NCI-H446 treated with DMSO at 0.1 percent for 48 hours (cell line): ENCODE measurements at places on chromosomes 12 and 14.
A peak's percentile ranks its signal among the peaks of the same experiment; 100 is the strongest.

GRCh38 chr12:103100257-103100831, 142.9 kb downstream of the ASCL1 start:
- DNase-seq: no peak

DNA sequence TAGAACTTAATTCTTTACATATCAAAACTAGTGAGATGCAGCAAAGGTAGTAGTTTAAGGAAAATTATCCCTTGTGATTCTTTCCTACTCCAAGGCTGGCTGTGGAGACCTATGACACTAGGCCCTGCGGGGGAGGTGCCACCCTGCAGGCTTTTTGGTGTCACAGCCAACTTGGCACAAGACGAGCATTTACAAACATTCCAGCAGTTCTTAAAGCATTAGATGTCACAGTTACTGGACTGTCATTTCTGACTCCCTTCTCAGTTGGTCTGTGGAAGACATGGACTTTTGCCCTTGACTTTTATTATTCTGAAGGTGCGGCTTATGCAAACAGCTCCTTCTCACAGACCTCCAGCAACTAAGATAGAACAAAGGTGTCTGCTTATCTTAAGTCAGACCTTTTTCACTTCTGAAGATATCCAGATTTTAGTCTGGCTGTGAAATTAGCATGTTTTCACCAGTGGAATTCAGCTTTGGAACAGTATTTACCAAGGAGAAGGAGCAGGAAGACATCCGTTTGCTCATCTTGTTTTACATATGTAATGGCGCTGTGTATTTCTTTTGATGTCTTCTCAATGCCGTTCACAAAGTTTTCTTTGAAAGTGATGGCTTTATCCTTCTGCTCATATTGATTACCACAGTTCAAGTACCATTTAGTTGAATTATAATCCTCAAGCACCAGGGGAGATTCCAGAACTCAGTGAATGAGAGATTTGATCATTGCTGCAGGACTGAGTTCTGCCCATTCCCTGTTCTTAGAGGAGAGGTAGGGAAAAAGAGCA, 17.9 kb downstream of the SRGAP1 start:
- DNase-seq: no peak

GRCh38 chr12:30268041-30268440, 427.6 kb downstream of the IPO8 start:
- no peak for DNase-seq

DNA sequence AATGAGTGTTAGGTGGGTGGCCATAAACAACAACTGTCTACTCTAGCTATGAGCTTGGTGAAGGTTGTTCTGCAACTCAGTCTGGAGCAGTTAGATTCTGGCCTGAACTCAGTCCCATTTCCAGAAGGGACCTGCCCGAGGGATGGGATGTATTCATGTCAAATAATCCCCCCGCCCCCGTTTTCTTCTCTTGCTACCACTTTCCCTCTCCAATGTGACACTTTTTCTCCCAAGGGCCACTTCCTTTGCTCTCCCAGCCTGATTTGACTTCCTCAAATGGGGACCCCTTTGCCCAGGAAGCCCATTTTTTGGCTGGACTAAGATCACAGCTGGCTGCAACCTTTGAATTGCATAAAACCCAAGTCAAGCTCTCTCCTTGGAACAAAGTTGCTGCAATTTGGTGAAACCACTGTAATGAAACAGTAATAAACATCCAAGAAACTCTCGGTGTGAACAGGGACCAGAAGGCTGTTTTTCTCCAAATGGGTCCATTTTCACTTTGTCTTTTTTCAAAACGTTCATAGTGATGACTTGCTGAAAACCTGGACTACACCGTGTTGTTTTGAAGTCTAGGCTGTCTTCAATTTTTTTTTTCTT, 137.2 kb upstream of the GSC start:
- no peak for DNase-seq

DNA sequence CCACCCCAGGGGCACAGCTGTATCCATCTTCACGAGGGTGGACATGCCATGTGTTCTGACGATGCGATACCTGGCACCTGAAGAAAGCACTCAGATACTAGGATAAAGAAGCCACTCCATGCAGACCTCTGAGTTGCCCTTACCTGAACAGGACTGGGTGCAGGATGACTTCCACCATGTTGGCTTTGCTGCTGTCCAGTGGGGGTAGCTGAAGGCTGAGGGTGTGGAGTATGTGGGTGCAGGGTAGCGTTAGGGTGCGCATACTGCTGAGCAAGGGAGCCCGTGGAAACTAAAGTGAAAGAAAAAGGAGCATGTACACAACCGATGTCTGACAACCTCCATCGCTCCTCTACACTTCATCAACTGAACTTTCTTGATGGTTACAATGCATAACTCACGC, 51.3 kb downstream of the SH2B3 start:
- no peak for DNase-seq

DNA sequence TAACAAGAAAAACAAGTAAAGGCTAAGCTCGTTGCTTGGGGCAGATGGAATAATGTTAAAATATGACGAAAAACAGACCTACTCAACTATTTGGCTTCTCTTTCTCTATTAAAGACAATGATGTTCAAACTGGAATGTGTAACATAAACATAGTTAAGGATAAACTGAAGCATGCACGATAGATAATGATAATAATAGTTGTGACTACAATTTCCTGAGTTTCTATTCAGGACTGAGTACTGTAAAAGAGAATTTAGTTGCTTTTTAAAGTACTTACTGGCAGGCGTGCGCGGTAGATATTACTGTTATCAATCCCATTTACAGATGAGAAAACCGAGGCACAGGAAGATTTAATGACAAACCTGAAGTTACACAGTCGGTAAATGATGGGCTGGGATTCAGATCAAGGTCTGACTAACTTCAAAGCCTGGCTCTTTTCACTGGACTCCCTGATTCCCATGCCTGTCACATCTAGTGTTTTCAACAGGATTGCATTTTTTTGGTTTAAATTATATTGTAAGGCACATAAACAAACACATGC, 103.0 kb downstream of the CRADD start:
- no peak for DNase-seq

GRCh38 chr12:47318963-47319362, 239.2 kb upstream of the AMIGO2 start:
- no peak for DNase-seq

DNA sequence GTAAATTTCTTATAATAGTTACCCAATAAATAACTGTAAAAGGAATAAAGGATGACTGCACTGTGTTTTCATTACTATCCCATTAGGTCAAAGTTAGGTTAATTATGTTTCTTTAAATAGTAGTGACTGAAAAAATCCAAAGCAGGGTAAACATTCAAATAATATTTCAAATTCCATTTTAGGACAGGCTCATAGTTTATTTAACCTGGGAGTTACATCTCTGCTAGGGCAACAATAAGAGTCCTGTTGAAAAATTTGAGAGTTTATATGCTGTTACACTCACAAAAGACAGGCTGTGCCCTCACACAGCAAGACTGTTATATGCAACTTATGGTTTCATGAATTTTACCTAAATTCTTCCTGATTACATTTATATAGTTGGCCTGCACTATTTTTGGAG, 8.0 kb downstream of the ERP27 start:
- no peak for DNase-seq

GRCh38 chr14:67765192-67765834, 51.1 kb downstream of the ZFYVE26 start:
- no peak for DNase-seq

GRCh38 chr14:41498959-41499358, 107.7 kb upstream of the LRFN5 start:
- no peak for DNase-seq

- DNase-seq: peak; percentile 10
Observed at GRCh38 chr12:28025821-28026505, 53.4 kb upstream of the PTHLH start.

DNA sequence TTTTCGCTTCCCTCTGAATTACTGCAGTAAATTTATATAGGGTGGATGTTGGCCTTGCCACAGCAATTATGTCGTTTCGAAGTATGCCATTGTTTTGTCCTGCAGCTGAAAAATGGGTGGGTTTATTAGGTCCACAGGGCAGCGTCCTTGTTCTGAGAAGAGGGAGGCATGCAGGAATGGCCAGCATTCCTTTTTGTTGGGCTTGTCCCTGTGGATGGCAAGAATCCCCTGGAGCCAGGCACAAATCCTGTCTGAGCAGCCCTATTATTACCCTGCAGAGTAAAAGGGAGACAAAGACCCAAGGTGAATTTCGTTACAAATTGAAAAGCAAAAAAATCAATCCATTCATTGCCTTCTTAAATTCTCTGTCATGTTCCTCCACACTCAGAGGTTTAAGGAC, 88.1 kb downstream of the CHST11 start:
- DNase-seq: no peak

DNA sequence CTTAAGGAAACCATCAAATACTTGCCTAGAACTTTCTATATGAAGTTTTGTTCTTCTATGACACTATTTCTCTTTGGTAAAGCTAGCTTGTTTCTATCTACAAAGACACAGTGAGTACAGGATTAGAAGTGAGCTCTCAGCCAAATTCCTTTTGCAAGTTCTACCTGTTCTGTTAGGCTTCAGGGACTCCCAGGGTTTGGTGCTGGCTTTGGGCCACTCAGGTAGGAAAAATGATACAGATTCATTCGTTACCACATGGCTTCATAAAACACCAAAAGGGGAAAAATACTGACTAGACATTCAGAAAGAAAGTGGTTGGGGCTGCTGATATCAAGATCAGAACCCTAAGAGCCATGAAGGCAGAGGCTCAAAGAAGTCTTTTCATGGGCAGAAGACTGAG, 13.8 kb downstream of the ZC2HC1C start:
- no peak for DNase-seq

GRCh38 chr12:93766371-93766770, 89.2 kb downstream of the CRADD start:
- DNase-seq: no peak

GRCh38 chr12:64687816-64688215, 71.4 kb downstream of the GNS start:
- DNase-seq: no peak

DNA sequence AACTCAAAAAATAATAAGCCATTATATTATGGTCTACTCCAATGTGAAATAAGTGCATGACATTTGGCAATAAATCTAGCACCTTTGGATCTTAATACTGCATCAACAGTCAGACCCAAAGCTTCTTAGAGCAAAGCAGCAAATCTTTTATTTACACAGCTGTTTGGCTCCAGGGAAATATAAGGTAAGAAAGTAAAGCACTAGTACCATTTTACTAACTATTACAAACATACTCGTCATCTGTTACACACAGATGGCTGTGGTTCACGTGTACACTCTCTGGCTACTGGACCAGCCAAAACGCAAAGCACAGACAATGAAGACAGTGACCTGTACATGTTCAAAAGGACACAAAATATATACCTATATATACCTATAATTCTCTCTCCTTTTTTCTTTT, 2.8 kb downstream of the FGD6 start:
- DNase-seq: no peak

DNA sequence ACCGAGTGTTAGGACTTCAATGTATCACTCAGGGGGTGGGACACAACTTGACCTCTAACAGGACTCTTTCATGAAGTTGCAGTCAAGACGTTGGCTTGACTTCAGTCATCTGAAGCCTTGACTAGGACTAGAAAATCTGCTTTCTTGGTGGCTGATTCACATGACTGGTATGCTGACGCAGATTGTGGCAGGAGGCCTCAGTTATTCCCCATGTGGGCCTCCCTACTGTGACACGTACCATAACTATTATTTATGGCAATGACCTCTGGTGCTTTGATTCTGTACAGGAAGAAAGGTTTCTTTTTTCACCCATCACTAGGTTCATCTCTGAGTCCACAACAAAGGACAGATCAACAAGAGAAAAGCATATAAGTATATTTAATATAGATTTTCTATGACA, 270.4 kb downstream of the NEDD1 start:
- no peak for DNase-seq

GRCh38 chr12:124098101-124098757, 125.2 kb downstream of the ZNF664 start:
- DNase-seq: no peak

DNA sequence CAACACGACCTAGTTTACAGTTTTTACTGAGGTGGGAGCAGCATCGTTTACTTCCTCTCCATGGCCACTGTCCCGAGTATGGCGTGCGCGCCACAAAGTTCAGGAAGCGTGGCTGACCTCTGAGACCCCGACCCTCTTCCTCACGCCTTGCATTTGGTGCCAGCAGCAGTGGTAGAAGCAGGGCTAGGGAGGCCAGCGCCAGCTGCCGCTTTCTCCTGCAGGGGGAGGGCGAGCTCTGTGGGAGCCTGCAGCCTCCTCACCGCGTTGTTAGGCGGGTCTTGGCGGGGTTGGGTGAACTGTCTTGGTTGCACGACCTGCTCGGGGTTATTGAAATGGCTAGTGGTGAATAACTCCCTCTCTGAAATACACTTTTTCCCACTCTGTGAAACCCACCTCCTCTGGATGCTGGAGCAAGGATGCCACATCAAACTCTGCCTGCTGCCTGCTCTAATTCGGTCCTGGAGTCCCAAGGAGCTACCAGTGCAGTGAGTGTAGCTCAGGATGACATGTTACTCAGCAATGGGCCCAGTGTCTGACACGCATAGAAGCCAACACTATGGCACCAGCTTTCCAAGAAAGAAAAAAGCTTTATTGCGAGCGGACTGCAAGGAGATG, 22.3 kb upstream of the TDRD9 start:
- no peak for DNase-seq

- peak; percentile 11 for DNase-seq
Observed at GRCh38 chr12:16165506-16165905, 112.0 kb downstream of the SLC15A5 start.

DNA sequence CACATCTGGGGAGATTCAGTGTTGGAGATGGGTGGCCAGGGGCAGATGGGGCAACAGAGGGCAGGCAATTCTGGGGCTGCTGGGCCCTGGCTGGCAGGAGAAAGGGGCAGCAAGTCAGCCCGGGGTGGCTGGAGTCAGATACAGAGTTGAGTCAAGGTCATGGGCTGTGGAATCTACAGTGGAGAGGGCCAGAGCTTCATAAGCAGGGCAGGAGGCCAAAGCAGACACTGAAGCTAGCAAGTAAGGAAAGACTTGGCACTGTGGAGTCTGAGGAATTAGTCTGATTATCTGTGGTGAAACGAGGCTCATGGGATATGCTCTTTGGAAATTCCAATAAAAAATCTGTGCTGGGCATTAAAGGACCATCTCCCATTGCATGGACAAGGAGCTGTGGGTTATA, 95.5 kb downstream of the TMX1 start:
- DNase-seq: peak; percentile 55

- DNase-seq: no peak
Observed at GRCh38 chr12:89087149-89087825, 265.0 kb downstream of the DUSP6 start.

GRCh38 chr12:114764510-114764909, 80.5 kb upstream of the TBX3 start:
- no peak for DNase-seq

GRCh38 chr14:50559990-50560930, at the start of gene ATL1:
Gene ATL1, plus strand, starts transcription at chr14:50560145. Its CDS starts 121 bp downstream, at chr14:50560266.
- peak; percentile 59 for DNase-seq
